ENCODE measurements at places on chromosomes 12 and 14.

- no peak for DNase-seq
Measured at GRCh38 chr12:52740584-52740983, 36.6 kb downstream of the KRT76 start.

DNA sequence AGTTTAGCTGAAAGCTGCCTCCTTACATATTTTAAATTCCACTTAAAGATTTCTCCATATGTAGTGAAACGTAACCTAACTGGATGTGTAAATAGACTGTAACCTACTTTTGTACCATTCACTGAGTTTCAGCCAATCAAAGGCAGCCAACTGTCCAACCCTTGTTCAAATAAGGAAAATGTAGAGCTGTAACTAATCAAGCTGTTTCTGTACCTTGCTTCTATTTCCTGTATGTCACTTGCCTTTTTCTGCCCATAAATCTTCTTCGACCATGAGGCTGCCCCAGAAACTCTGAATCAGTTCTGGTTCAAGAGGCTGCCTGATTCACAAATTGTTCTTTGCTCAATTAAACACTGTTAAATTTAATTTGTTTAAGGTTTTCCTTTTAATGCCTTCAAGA lies 6.3 kb downstream of the SLC7A8 start:
- no peak for DNase-seq

DNA sequence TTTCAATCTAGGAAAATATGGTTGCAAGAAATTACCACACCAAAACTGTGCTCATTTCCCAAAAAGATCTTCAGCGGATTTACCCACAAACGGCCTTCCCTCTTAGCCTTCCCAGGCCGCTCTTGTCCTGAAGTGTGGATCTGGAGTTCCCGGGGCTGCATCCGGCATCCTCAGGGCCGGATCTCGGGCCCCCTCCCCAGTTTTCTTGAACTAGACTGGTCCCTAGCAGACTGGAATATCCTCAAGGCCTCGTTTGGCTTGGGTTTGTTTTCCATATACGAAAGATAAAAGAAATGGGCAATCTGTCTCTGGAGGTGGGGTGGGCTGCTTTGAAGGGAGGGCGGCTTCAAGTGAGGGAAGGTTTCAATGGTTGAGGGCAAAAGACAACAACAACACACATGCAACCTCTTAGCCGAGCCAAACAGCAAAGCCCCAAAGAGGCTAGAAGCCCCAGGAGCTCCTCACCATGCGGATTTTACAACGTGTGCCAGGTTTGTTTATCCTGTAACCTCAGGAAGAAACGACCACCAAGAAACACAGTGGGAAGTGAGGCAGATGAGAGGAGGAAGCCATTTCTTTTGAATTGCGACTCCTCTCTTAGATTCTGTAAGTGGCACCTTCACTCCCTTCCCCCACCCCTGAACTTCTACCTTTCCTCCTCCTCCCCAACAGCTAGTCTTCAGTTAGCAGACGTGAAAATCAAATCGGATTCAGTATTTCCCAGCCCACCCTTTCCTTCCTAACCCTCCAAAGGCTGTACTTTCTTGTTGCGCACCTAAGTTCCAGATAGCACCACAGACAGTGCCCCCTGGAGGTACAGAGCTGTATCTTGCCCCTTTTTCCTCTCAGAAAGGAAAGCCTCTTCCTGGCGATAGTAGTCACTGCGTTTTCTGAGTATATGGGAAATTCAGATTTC lies 2.6 kb downstream of the MYF6 start:
- DNase-seq: no peak

DNA sequence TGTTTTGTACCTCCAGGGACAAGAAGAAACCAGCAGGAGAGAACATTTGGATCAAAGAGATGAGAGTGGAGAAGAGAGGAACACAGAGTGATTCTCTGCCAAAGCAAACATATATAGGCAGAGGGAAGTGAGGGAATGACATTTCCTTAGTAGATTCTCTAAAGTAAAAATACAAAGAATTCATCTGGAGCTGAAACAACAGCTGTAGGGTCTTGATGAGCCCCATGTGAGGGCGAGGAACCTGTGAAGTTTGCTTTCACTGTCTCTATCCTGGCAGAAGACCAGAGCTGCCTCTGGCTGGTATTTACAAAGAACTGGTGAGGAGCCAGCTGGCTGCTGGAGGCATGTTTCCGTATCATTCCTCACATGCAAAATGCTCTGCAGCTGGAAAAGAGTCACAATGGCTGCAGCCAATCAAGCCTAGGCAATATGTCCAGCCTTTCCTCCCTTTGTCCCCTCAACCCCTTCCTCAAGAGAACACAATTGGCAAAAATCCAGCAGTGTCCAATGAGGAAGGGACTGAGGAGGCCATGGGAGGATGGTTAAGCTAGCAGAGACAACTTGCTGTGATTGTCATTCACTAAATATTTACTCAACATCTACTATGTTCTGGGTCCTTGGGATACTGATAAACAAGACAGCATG lies 122.5 kb downstream of the PHLDA1 start:
- no peak for DNase-seq

- DNase-seq: no peak
Measured at GRCh38 chr12:71469258-71469750, 29.7 kb downstream of the LGR5 start.

GRCh38 chr12:129404556-129404955 lies 499.3 kb downstream of the TMEM132D start:
- no peak for DNase-seq
